Right lobe of liver (tissue), 6 donors: ENCODE measurements at places on chromosomes 7 and 10.

DNA sequence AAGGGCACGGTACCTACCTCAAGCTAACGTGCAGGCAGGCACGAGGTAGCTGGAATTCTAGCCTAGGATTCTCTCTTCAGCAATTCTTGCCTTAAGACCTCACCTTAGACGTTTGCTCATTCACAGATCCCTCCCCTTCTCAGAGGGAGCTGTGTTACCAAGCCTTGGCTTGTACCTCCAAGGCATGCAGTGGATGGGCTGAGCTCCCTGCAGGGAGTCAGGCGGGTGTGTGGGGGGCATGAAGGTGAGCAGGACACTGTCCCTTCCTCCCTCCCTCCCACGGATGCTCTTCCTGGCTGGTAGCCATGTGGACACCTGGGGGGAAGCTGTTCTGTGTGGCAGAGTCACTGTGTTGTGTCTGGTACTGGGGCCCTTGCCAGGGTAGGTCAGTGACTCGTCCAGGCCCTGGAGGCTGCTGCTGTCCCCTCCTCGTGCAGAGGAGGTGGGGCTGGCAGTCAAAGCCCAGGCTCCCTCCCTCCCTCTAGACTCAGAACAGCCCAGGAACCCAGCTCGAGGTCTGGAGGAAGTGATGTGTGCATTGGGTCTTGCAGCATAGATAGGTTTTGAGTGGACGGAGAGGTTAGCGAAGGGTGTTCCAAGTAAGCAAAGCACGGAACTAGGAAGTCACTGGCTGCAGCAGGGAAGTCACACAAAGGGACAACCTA, 222.2 kb upstream of the SH2B2 start:
- H3K4me1 ChIP-seq = no peaks in the 10 kb centered on the region
- H3K27me3 ChIP-seq = no peaks in the 10 kb centered on the region
- H3K4me3 ChIP-seq = no peak overlapping the region
- H3K36me3 ChIP-seq = no peaks in the 10 kb centered on the region
- DNase-seq = peak; percentile 67
- no peak overlapping the region for H3K27ac ChIP-seq

DNA sequence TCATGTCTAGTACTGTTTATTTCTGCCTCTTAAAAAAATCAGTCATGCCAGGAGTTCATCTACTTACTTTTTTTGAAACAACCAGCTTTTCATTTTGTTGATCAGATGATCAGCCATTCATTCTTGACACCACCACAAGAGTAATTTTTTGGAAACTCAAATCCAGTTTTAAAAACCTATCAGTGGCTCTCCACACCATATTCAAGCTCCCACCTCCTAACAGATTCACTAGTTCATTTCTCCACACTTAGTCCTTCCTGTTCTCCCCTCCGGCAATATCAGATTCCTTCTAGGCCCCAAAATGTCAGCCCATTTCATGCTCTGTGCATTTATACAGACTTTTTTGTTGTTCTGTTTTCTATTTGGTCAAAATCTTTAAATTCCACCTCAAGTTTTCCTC, 341.6 kb downstream of the RNLS start:
- no peaks in the 10 kb centered on the region for H3K36me3 ChIP-seq
- H3K27ac ChIP-seq = no peak overlapping the region
- H3K27me3 ChIP-seq = no peaks in the 10 kb centered on the region

- H3K27me3 ChIP-seq = no peaks in the 10 kb centered on the region
- no peaks in the 10 kb centered on the region for H3K36me3 ChIP-seq
- H3K4me1 ChIP-seq = peaks cover 14% of the 10 kb centered on the region
Observed at GRCh38 chr10:86756511-86757112, at the start of gene BMPR1A. TSS of gene BMPR1A (plus strand) at chr10:86756619. CDS start at chr10:86876019, 119,400 bp downstream.

DNA sequence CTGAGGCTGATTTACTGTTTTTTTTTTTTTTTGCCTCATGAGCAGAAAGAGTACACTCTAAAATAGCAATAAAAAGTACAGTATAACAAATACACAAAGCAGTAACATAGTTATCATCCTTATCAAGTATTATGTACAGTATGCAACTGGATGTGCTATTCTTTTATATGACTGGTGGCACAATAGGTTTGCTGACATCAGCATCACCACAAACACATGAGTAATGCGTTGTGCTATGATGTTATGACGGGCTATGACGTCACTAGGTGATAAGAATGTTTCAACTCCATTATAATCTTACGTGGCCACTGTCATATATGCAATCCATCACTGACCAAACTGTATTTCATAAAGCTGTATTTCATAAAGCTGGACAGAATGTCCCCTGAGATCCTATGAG, 189.2 kb upstream of the GLI3 start:
- H3K27me3 ChIP-seq = no peaks in the 10 kb centered on the region
- H3K36me3 ChIP-seq = no peaks in the 10 kb centered on the region
- H3K27ac ChIP-seq = no peak overlapping the region
- H3K4me3 ChIP-seq = no peak overlapping the region
- H3K4me1 ChIP-seq = no peaks in the 10 kb centered on the region
- DNase-seq = no peak

DNA sequence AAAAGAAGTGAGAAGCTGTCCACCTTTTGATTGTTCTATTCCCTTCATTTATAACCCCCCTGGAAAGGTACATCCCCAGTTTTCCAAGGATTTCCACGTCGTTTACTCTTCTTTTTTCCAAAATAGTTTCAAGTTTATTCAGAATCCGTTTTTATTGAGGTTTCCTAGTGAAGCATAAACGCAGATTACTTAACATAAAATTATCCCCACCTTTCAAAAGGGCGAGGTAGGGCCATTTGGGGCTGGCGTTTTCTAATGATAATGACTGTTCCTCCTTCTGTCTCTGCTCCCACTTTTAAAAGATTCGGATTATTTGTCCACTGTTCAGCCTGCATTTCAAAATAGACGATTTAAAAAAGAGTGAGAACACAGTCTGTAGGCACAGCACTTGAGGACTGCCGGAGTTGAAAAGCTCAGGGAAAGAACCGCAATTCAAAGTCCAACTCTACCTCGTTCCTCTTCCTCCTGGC, 165.2 kb upstream of the PPP1R3A start:
- H3K4me3 ChIP-seq = peak overlapping the region; percentile 66
- no peaks in the 10 kb centered on the region for H3K36me3 ChIP-seq
- H3K4me1 ChIP-seq = no peaks in the 10 kb centered on the region
- H3K27ac ChIP-seq = peak overlapping the region; percentile 97

GRCh38 chr7:90966346-90966745, 297.9 kb upstream of the FZD1 start:
- no peak for DNase-seq
- H3K4me3 ChIP-seq = no peak overlapping the region
- H3K36me3 ChIP-seq = no peaks in the 10 kb centered on the region
- H3K27ac ChIP-seq = no peak overlapping the region
- H3K4me1 ChIP-seq = no peaks in the 10 kb centered on the region

DNA sequence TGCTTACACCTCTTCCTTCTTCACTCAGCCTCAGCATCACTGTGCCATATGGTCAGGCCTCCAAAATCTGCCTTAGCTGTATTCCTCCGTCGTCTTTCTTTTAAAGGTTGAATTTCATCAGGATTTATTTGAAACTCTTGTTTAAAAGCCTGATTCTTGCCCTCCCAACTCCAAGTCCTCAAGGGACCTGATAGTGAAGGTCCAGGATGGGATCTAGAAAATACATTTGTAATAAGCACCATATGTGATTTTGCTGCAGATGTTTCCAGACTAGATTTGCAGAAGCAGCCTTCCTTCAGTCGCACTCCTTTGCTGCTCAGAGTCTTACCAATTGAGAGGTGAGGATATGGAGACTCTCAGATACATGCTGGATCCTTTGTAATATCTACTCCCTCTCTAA, 101.0 kb upstream of the ANKRD1 start:
- H3K36me3 ChIP-seq = no peaks in the 10 kb centered on the region
- H3K27ac ChIP-seq = no peak overlapping the region
- no peaks in the 10 kb centered on the region for H3K27me3 ChIP-seq
- no peaks in the 10 kb centered on the region for H3K4me1 ChIP-seq
- no peak overlapping the region for H3K4me3 ChIP-seq
- DNase-seq = no peak

DNA sequence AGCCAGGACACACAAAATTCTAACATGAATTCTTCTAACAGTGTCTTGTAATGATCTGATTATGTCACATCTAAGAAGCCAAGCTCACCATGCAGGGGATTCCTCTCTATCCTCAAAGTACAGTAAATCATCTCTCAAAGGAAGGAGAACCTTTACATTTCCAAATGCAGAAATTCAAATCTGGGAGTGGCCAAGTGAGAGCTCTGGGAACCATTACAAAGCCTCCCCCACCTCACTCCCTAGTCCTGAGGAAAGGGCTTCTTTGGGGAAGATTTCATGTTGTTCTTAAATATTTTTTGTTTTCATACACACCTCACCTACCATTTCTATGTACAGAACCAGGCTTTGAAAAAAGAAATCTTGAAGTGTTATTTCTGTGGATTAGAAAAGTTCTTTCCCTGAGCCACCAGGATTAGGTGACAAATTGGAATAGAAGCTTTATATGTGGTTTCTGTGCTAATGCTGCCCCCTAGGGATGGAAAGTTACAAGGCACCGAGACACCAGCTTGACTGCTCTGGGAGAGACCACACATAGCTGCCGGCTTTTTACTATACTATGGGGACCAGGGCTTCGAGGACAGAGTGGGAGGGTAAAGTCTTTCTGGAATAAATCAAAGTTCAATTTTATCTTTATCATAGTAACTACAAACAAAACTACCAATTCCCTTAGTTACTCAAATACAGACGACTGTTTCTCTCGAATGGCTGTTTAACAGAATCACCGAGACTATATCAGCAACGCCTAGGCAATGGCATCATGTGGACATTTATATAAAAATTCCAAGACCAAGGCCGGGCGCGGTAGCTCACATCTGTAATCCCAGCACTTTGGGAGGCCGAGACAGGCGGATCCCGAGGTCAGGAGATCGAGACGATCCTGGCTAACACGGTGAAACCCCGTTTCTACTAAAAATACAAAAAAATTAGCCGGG, 116.1 kb downstream of the RNF216 start:
- no peaks in the 10 kb centered on the region for H3K36me3 ChIP-seq
- no peak for DNase-seq
- H3K4me1 ChIP-seq = peaks cover 4% of the 10 kb centered on the region
- no peak overlapping the region for H3K4me3 ChIP-seq

GRCh38 chr10:90862908-90863514, 5.2 kb upstream of the HTR7 start:
- no peak overlapping the region for H3K4me3 ChIP-seq
- no peaks in the 10 kb centered on the region for H3K4me1 ChIP-seq
- no peaks in the 10 kb centered on the region for H3K27me3 ChIP-seq
- H3K27ac ChIP-seq = no peak overlapping the region
- DNase-seq = no peak

GRCh38 chr10:78250313-78251015, 216.8 kb downstream of the RPS24 start:
- no peak overlapping the region for H3K27ac ChIP-seq
- no peak overlapping the region for H3K4me3 ChIP-seq
- H3K4me1 ChIP-seq = no peaks in the 10 kb centered on the region
- H3K27me3 ChIP-seq = no peaks in the 10 kb centered on the region
- no peak for DNase-seq

DNA sequence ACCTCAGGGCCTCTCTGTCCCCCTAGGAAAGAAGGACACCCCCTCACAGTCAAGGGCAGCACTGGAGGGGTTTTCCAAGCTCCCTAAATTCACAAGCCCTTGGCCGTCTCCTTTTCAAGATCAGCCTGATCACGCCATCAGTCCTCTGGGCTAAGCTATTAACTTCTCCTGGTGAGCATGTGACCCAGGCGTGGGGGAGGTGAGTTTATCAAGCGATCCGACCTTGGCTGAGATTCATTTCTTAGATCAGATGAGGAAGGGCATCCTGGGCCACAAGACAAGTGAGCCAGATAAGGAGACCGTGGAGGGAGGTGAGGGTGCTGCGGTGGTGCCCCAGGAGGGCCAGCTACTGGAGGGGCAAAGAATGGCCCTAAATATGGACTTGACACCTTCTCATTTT, 19.2 kb upstream of the EN2 start:
- no peak for DNase-seq
- no peak overlapping the region for H3K4me3 ChIP-seq
- H3K4me1 ChIP-seq = no peaks in the 10 kb centered on the region

GRCh38 chr7:138964624-138965436, 16.4 kb downstream of the KIAA1549 start:
- DNase-seq = no peak
- H3K27ac ChIP-seq = no peak overlapping the region
- H3K27me3 ChIP-seq = no peaks in the 10 kb centered on the region
- no peak overlapping the region for H3K4me3 ChIP-seq
- H3K4me1 ChIP-seq = no peaks in the 10 kb centered on the region

- H3K4me3 ChIP-seq = no peak overlapping the region
- H3K27me3 ChIP-seq = no peaks in the 10 kb centered on the region
- no peak overlapping the region for H3K27ac ChIP-seq
- DNase-seq = no peak
- no peaks in the 10 kb centered on the region for H3K4me1 ChIP-seq
Observed at GRCh38 chr10:6787091-6787490, 207.0 kb upstream of the PRKCQ start.

- H3K27me3 ChIP-seq = no peaks in the 10 kb centered on the region
- peaks cover 13% of the 10 kb centered on the region for H3K4me1 ChIP-seq
- DNase-seq = no peak
- H3K27ac ChIP-seq = no peak overlapping the region
Observed at GRCh38 chr7:155867734-155868400, 55.6 kb upstream of the SHH start.

- no peaks in the 10 kb centered on the region for H3K27me3 ChIP-seq
- no peak overlapping the region for H3K4me3 ChIP-seq
- H3K36me3 ChIP-seq = peaks cover 14% of the 10 kb centered on the region
- DNase-seq = no peak
Observed at GRCh38 chr7:976901-977325, 1.6 kb upstream of the COX19 start.

GRCh38 chr7:148701414-148701813, 2.7 kb downstream of the CUL1 start:
- H3K4me3 ChIP-seq = no peak overlapping the region
- no peak for DNase-seq
- no peaks in the 10 kb centered on the region for H3K27me3 ChIP-seq
- no peak overlapping the region for H3K27ac ChIP-seq

- H3K36me3 ChIP-seq = no peaks in the 10 kb centered on the region
- H3K27me3 ChIP-seq = no peaks in the 10 kb centered on the region
- DNase-seq = peak; percentile 97
Observed at GRCh38 chr7:63925626-63926460, 72.8 kb upstream of the ZNF722 start.

GRCh38 chr7:45085619-45086200, 3.1 kb downstream of the NACAD start:
- peaks cover 9% of the 10 kb centered on the region for H3K27me3 ChIP-seq
- DNase-seq = no peak
- no peak overlapping the region for H3K4me3 ChIP-seq
- H3K36me3 ChIP-seq = no peaks in the 10 kb centered on the region

DNA sequence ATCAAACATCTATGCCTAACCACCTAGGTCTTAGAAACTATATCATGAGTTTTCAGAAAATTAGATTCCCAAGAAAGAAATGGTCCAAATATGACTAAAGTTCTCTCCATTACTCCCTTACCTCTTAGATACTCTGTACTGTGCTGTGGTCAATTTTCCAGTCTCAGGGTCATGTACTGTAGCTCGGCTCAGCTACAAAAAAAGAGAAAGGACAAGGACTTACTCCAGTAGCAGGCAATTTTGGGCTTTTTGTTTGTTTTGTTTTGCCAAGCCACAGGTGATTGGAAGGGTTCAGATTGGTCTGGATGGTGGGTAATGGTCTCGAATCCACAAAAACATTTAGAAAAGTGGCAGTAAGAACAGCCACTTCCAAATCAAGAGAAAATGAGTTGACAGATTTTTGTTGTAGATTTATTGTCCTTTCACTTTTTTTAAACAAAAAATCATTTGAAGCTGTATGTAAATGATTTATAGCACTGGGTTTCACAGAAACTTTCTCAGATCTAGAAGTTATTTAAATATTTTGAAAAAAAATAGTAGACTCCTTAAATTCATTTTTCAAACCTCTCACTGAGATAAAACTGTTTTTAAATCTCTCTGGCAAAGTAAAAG, 52.8 kb downstream of the P4HA1 start:
- no peaks in the 10 kb centered on the region for H3K4me1 ChIP-seq
- H3K27me3 ChIP-seq = no peaks in the 10 kb centered on the region
- H3K36me3 ChIP-seq = peaks cover 6% of the 10 kb centered on the region
- no peak for DNase-seq
- H3K4me3 ChIP-seq = no peak overlapping the region
- H3K27ac ChIP-seq = no peak overlapping the region
